ENCODE measurements at places on chromosomes 2 and 18.

- ATAC-seq = no peak
Observed at GRCh38 chr2:7011356-7012083, 94.3 kb downstream of the RNF144A start.

DNA sequence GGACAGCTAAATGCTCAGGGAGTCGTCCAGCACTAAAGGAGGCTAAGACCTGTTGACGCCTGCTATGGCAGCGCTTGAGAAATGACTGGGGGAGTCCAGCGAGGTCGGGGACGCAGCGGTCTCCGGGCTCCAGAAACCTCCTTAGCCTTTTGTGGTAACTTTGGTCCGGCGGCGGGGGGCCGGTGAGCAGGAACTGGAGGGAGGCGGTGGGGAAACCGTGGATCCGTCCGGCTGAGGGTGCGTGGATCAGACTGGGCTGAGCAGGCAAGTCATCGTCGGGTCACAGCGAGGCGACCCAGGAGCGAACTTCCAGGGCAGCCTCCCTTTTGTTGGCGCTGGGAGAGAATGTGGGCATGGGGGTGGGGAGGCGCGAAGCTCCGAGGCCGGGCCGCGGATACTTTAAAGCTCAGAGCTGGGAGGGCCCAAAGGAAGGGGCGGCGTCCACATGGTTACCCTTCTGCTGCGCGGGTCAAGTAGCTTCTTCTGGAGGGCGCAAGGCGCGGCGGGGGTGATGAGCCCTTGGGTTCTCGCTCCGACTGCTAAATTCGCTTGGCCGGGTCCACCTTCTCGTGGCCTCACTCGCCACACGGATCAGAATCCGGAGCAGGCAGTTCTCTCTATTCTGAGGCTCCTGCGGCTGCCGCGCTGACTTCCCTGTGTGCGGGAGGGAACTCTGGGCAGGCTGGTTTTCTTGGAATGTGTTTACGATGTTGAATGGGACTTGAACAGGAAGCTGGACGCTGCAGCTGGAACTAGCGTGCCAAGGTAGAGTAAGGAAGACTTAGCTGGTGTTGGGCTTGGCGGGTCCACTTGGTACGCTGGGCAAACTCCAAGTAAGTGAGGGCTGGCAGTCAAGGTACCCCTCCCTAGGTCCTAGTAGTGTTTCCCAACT is 920 bp downstream of the GULP1 start:
- peak; percentile 81 for ATAC-seq

DNA sequence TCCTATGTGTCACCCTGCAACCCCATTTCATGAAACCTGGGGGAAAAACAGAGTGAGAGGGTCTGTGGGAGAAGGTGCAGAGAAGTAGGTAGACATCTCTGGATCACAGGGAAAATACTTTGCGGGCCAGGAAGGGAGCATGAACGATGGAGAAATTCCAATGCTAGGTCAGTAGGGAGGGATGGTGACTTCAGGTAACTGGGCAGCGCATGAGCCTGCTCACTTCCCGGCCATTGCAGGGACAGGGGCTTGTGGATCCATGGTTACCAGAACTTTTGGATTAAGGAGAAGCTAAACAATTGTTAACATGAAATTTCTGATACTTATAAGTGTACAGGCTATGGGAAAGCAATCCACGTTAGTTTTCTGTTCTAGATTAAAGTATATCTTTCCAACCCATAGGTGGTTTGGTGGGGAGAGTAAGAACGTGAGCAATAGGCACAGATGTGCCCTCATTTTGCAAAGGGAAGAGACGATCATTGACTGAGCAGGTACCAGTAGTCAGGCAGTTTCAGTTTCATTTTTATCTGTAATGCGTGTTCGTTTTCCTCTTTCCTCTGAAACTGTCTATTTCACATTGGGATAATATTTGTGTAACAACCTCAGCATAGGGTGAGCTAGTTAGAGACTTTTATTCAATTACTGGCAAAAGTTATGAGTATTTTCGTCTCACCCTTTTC is 65.0 kb downstream of the NYAP2 start:
- no peak for ATAC-seq

GRCh38 chr18:46031741-46032140 is 40.3 kb downstream of the PSTPIP2 start:
- no peak for ATAC-seq

GRCh38 chr2:73267008-73267407 is 17.3 kb downstream of the FBXO41 start:
- ATAC-seq = no peak

DNA sequence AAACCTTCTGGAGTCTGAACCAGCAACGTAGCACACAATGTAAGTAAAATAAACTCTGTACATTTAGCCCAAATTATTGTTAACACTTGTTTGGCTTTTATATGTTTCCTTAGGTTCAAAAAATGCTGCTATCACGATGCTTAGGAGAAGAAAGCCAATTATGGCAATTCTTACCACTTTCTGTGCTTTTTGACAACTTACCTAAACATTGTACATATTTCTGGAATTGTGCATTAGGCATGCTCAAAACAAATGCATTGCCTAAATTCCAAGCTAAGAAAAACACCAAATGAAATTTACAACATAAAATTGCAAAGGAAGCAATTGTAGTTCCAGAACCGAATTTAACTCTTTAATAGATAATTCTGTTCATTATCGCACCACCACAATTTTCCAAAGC is 585.6 kb upstream of the DSEL start:
- no peak for ATAC-seq

- no peak for ATAC-seq
Observed at GRCh38 chr2:155099784-155100183, 401.3 kb downstream of the KCNJ3 start.

GRCh38 chr2:223815186-223815883 is 22.0 kb downstream of the AP1S3 start:
- ATAC-seq = peak; percentile 80

DNA sequence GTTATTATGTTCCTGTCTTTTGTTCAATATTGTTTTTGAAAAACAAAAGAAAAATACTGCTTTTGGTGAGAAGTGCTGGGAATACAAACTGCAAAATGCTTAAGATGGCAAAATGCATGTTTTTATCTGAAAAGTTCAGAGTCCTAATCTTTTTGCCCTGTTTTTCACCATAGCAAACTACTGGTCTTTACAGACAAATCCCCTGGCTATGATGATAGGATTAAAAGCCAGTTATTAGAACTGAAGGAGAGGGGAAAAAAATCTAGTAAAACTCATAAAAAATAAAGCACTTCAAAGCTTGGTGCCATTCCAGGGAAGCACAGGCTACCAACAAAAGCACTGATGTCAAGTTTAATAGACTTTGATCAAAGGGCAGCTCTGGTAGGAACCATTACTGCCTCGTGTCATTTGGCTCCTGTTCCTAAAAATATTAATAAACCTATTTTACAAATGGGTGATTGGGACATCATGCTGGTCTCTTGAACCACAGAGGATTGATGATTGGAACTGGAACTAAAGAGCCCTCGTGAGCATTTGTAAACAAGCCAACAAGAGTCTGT is 194.7 kb downstream of the RAB3GAP1 start:
- ATAC-seq = no peak

GRCh38 chr2:54638103-54638502 is 85.4 kb upstream of the EML6 start:
- ATAC-seq = no peak

- peak; percentile 75 for ATAC-seq
Observed at GRCh38 chr2:181077128-181077709, 96.8 kb downstream of the UBE2E3 start.

DNA sequence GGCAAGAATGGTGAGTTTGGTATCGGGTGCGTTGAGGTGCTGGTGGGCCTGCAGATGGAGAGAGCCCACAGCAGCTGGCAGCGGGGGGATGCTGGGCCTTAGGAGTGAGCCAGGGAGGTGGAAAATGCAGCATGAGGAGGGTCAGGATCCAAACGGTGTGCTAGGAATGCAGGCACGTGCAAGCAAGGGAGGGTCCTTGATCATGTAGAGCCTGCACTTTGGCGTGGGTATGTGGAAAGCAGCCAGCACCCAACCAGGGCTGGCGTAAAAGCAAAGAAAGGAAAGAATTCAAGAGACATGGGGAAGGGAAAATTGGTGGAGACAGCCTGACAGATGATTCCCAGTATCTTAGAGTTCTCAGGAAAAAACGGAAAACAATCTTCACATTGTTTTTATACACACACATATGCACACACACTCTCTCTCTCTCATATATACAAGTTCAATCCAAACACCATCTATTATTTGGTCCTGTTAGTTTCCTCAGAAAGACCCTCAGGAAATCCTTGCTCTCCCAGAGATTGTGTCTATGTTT is 46.3 kb downstream of the LTBP1 start:
- ATAC-seq = no peak

DNA sequence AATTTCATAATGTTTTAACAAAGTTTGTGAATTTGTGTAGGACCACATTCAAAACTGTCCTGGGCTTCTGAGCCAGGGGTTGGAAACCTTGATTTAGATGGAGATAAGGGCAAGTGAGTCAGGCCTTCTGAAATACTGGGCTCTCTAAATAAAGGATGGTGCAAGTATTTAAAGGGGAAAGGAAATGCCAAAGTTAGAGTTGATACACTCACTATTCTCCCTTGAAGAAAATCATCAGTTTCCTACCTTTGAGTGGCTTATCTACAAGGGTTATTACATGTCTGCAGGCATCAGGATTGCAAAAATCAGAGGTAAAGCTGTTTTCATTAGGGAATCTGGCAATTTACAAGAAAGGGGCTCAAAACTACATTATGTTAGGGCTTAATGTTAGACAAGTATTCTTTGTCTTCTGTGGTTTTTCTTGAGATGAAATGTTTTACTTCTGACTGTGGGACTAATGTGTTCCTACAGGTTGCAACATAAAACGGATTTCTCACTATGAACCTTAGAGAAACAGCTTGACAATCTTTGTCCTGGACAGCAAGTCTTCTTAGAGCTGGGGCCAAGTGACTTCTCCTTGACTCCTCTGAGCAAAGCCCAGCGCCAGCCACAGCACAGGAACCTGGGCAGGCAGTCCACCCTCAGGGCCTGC is 31.1 kb downstream of the RNU4ATAC start:
- ATAC-seq = no peak

DNA sequence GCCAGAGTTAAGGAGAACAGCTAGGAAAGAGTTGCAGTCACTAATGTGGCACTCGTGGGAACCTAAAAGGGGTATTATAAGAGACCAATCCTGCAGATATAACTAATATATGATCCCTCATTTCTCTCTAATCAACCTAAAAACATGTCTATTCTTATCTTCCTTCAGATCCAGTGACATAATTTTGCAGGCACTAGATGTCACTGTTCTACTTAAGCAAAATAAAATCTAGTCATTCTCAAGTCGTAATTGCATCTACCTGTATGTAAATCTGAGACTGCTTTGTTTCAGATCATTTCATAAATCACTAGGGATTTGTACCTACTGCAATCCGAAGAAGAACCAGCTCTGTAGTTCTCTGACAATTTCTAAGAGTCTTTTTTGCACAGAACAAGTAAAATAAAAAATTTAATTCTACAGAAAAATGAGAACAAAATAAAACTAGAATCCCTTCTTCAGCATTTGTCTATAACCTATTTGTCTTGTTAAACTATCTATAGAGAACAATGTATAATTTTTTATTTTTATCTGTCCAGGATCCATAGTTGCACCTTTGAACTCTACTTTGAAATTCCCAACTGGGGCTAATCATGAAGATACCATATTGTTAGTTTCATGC is 56.5 kb upstream of the ERBB4 start:
- peak; percentile 62 for ATAC-seq

GRCh38 chr2:140383781-140384180 is 1603.6 kb upstream of the NXPH2 start:
- no peak for ATAC-seq

DNA sequence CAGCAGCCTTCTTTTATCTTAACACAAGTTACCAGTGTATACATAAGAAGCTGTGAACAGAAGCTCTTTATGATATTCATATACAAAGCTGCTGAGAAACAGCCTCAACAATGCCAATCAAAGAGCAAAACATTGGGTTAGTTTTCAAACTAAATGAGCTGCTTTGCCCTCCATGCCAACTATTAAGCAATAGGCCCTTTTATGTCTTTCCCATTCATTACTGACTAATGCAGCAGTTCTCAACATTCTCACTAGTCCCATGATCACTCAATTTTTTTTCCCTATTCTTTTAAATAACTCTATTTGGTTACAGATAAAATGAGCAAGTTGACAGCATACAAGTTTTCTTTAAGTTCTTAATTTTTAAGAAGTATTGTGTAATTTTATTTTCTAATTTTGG is 57.9 kb upstream of the FRZB start:
- ATAC-seq = peak; percentile 65

DNA sequence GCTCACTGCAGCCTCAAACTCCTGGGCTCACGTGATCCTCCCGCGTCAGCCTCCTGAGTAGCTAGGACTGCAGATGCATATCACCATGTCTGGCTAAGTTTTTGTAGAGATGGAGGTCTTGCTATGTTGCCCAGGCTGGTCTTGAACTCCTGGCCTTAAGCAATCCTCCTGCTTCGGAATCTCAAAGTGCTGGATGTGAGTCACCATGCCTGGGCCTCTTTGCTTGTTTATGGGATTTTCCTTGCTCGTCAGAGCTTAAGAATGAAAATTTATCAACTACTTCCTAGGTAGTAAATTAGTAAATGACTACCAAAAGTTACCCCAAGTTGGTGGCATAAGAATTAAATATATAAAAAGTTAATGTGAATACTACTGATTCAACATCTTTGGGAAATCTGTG is 51.0 kb downstream of the ACTR3 start:
- ATAC-seq = no peak

- ATAC-seq = no peak
Observed at GRCh38 chr18:35694808-35695207, 113.3 kb downstream of the GALNT1 start.

DNA sequence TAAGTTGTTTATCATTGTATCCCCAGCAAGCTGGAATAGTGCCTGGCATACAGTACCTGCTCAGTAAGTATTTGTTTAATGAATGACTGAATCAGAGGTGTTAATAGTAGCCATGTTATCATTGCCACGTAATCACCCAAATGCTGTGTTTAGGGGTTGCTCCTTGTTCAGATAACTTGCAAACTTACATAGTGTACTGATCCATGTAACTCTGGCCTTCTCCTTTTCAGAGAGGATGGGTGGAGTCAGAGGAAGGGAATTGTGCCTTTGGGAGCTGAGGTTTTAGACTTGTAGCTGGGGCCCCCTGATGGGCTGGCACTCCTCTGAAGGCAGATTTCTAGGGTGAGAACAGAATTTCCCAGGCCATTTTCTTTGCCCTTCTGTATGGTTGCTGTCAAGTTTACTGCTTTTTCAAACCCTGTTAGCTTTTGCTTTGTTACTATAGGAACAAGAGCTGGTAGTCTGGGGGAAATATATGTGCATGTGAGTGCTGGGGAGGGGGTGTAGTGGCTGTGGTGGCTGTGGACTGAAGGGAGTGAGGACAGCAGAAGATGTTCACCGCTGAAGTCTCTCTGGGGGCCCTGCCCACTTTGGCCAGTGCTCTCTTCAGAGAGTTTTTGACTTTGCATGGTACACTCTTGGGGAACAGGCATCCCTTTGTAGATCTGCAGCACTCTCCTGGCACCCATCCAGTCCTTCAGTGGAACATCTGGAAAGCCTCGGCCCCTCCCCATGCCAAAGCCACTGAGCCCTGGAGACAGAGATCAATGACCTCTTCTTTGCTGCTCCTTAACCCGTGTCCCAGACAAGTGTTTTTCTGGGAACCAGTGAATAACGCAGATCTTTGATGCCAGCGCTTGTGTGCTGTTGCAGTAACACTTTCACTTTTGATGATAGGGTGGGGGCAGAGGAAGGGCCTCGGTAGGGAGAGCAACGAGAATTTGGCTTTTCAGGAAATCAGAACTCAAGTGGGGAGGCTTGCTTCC is 209.0 kb downstream of the PRKCE start:
- ATAC-seq = peak; percentile 23

GRCh38 chr2:24435391-24436316 is 55.4 kb upstream of the NCOA1 start:
- ATAC-seq = peak; percentile 38

GRCh38 chr2:204180649-204181048 is 244.1 kb downstream of the ICOS start:
- ATAC-seq = peak; percentile 48

Measured in esophagus mucosa (tissue), 1 donor.